ENCODE measurements at places on chromosomes 3 and 15. TPM values are rescaled to one million over a fixed set of nuclear protein-coding genes. Genes with fewer than 3 reads are reported as not detected.

- no peak for DNase-seq
These were observed 28.3 kb downstream of the IL12A start for GRCh38 chr3:160016972-160017371.

DNA sequence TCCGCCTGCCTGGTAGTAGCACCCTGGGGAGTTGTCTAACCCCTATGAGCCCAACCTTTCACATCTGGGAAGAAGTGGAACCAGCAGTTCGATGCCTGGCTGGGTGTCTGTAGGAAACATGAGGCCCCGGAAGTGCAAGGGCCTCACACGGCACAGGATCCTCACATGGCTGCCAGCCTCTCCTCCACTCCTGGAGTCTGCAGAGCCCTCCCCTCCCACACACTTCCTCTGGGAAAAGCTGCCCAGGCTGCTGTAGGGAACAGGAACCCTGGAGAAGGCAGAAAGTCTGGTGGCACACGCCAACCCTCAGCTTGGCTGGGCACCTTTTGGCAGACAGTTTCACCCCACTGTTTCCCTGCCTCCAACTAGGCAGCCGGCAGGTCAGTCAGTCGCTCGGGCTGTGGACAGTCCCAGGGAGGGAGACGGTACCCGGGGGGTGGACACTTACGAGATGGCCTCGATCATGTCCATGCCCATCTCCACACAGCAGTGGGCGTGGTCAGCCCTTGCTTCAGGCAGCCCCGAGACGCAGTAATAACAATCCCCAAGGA, 118.4 kb downstream of the ADCY5 start:
- no peak for DNase-seq

DNA sequence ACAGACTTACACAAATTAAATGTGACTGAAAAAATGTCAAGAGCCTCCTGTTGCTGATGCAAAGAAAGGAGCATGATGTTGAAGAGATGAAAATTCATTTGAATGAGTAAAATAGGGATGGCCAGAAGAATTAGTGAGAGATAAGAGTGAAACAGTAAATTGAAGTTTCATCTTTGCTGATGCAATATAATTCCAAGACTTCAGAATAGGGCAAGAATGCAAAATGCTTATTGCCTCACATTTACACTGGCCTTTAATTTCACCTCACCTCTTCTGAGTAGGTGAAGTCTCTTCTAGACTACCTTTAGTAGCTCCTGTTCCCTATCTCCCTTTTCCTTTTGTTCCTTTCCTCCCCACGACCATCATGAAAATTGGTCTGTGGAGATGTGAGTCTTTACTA, 15.3 kb upstream of the MAPK6 start:
- no peak for DNase-seq

DNA sequence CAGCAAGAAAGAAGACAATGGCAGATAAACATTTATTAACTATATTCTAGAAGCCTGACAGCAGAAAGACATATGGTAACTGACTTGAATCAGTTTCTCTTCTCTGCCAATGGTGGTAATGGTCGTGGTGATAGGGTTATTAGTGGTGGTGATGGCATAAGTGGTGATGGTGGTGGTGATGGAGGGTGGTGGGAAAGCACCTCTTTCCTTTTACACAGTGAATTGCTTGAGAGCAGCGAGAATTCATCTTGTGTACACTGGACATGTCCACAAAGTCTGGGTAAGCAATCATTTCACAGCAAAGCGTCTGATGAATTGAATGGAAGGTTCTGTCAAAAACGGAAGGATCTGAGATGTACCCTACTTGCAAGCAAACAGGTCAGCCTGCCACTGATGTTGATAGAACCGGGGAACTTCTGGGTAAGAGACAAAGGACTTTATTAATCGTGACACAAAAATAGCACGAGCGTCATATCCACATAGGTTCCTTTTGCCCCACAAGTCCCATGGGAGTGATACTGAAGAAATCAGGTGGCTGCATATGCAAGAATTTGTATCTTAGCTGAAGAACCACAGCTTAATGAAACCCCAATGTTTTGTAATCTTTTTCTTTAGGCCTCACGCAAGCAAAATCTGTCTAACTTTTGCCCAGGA, 23.5 kb upstream of the TBC1D5 start:
- DNase-seq: no peak

- no peak for DNase-seq
These were observed 332.3 kb upstream of the CNTN4 start for GRCh38 chr3:1766384-1766783.

DNA sequence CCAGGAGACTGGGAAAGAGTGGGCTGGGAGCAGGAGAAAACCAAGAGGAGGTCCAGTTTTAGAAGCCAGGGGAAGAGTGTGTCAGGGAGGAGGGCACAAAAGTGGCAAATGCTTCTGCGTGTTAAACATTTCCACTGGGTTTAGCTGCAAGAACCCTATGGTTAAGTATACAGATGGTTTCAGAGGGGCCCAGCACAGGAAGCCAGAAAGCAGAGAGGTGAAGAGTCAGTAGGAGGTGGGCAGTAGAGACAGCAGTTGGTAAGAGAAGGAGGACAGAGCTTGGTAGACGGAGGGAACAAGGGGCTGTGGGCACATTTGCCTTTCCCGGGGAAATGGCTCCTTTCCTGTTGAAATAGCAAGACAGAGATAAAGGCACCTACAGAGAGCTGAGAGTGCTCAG, 133.8 kb downstream of the EPHB1 start:
- no peak for DNase-seq

DNA sequence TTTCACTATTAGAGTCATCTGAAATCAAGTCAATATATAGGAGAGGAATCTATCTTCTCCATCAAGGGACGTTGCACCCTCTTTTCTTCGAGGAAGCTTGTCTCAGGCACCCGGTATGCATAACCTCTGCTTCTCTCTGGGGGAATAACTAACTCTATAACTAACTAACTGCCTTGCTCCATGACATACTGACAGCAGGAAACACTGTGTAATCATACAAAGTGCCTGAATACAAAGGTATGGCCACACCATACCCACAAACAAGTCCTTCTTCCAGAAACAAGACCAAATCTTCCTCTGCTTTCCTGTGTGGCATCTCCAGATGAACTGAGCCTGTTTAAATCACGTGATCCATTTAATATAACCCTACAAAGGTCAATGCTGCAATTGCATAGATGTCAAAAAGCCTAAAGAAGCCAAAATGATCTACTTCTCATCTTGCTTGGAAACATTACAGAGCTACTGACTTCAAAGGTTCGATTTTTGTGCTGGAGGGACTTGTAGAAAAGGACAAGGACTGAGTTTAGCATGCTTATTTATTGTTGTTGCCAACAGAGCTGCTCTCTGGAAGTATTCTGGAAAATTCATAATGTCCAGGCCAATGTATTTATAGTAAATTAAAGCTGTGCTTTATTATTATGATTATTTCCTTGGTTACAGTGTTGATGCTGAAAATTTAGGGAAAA, 380.5 kb downstream of the FOXP1 start:
- no peak for DNase-seq

GRCh38 chr3:25906132-25906906, 116.4 kb downstream of the OXSM start:
- no peak for DNase-seq

- peak; percentile 2 for DNase-seq
These were observed 589 bp upstream of the SENP5 start for GRCh38 chr3:196867155-196867506.

DNA sequence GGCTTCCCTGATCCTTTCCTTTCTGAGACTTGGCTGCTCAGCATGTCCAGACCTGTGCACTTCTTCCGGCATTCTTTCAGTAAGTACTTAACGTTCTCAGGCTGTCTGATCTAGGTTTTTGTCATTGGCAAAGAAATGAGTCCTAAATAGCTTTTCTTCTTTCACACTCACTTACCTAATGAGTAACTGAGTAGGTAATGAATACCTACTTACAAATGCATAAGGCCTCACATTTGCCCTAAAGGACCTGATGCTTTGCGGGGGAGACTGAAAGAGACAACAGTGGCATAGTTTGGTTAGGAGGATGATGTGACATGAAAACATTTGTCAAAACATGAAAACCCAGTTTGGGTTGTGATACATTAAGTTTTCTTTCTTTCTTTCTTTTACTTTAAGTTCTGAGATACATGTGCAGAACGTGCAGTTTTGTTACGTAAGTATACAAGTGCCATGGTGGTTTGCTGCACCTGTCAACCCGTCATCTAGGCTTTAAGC, 516.7 kb upstream of the CFAP20DC start:
- DNase-seq: no peak

DNA sequence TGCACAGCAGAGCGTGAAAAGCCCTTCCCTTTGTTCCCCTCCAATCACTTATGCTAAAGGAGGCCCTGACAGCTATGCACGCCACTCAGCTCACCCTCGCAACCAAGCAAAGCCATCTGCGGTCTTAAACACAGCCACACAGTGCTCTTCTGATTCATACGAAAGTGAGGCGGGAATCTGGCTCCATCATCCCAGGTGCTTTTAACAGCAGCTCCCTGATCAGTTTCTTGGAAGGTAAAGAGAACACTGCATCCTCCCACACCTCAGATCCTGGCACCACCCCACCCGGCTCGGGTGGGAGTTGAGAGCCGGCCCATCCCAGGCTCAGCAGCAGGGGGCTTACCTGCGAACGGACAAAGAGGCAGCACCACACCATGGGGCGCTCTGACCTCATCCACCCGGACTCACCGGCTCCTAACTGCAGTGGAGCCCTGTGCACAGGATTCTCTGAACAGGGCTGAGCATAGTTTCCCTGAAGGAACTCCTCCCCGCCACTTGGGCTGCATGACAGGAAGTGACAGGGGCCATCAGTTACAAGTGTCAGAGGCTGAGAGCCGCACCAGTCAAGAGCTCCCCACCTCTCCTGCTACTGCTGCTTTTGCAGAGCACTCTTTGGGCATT, 114.3 kb upstream of the ARHGEF3 start:
- DNase-seq: no peak

DNA sequence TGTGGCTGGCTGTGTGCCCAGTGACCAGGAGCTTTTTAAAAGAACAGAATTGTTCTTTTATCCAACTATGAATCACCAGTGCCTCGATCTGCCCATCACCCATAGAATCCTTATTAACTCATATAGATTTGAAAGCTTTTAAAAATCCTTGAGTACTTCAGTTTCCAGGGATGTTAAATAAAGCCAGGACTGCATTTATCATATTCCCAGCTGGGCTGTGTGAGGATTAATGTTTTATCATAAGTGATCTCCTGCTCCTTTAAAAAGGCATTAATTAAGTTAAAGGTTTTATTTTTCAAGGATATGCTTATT, 234.0 kb downstream of the MYRIP start:
- DNase-seq: no peak

DNA sequence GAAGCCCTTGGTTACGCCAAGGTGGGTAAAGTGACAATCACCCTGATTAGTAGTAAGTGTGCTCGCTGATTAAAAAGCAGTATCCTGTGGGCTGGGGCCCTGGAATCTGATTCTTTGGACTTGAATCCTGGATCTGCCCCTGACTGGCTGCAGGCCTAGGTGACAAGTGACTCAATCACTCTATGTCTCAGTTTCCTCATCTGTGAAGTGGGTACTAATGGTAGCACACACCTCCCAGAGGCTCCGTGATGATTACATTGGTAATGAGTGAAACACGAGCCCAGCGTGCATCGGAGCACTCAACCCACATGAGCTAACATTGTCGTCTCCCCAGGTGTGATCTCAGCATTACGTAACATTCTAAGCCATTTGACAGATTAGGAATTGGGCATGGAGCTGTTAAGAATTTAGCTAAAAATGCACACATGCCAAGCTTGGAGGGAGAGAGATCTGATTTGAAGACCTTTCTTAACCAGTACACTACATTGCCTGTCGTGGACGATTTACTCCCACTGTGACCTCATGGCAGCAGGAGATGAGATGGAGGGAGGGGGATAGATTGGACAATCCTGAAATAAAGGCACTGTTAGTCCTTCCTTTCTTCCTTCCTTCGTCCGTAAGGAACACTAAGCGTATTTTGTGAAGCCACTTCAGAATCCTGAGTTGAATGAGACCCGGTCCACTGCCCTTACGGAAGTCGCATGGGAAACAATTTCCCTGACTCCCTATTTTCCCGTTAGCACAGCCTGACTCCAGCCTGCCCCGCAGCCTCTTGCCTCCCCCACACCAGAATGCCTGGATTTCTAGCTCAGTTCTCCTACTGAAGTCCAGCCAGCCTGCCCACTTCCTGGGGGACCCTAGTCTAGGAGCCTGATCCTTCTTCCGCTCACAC, 32.1 kb downstream of the MGLL start:
- DNase-seq: no peak

GRCh38 chr3:104514776-104515175, 851.9 kb upstream of the ALCAM start:
- DNase-seq: no peak

- DNase-seq: peak; percentile 30
These were observed 287.4 kb upstream of the CTNNB1 start for GRCh38 chr3:40911928-40912327.

DNA sequence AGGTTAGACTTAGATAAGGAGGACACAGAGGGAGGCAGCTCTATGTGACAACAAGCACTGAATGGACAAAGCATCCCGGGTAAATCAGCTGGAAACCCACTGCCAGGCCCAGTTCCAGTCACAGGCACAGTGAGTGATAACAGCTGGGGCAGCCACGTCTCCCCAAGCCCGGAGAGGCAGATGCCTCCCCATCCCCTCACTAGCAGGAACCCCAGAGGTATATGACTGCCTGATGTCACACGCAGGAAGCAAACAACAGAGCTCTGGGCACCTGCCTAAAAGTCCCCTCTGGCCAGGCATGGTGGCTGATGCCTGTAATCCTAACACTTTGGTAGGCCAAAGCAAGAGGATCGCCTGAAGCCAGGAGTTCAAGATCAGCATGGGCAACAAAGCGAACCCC, 18.2 kb downstream of the C15orf62 start:
- no peak for DNase-seq

DNA sequence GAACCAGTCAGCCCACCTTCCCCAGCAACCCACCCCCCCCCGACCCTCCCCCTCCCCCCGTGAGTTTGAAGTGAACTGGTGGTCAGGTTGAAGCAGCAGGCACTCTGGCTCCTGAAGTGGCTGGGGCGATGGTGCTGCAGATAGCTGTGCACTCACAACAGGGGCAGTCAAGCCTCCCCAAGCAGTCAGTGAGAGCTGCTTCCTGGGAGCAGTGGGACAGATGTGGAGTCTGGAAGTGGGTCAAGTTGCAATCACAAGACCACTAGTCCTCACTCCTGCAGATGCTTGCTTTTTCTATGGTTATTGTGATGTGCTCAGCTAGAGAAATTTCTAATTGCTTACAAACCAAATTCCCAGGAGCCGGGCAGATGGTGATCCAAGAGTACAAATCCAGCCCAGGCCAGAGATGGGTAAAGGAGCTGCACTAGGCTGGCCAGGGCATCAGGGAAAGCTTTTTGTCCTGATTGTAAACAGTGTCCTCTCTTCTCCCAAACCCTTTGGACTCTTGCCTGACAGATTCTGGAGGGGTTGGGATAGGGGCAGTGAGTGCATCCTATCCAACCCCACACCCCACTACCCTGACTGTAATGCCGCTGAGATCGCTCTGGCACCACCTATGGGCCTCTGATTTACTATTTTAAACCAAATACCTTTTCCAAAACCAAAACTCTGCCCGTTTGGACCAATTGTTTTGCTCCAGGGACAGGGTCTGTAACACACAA, 9.8 kb upstream of the CLPX start:
- DNase-seq: no peak

- DNase-seq: no peak
These were observed 1.6 kb downstream of the MAN2A2 start for GRCh38 chr15:90904746-90905145.

The WDR93 gene
- 0.08 TPM for total RNA-seq

The PLA1A gene
- not detected for total RNA-seq

The TLR9 gene
- total RNA-seq: not detected

The C15orf39 gene
- total RNA-seq: 59.0 TPM

The ZNF80 gene
- total RNA-seq: not detected

The GMNC gene
- not detected for total RNA-seq

The CHRD gene
- 5.2 TPM for total RNA-seq
